ENCODE measurements at places on chromosomes 2 and 18.

- H3K27me3 ChIP-seq: no peaks in the 10 kb centered on the region
- peak; percentile 39 for DNase-seq
Observed at GRCh38 chr2:86223140-86223926, 24.1 kb downstream of the MRPL35 start.

GRCh38 chr18:27966881-27967280 lies 210.0 kb downstream of the CDH2 start:
- H3K4me1 ChIP-seq: no peaks in the 10 kb centered on the region
- no peaks in the 10 kb centered on the region for H3K36me3 ChIP-seq
- DNase-seq: no peak
- no peak overlapping the region for H3K27ac ChIP-seq
- no peaks in the 10 kb centered on the region for H3K27me3 ChIP-seq

GRCh38 chr18:74455386-74455785 lies 1.7 kb downstream of the DIPK1C start:
- peaks cover 23% of the 10 kb centered on the region for H3K4me1 ChIP-seq
- no peak for DNase-seq
- H3K36me3 ChIP-seq: no peaks in the 10 kb centered on the region
- no peak overlapping the region for H3K4me3 ChIP-seq

DNA sequence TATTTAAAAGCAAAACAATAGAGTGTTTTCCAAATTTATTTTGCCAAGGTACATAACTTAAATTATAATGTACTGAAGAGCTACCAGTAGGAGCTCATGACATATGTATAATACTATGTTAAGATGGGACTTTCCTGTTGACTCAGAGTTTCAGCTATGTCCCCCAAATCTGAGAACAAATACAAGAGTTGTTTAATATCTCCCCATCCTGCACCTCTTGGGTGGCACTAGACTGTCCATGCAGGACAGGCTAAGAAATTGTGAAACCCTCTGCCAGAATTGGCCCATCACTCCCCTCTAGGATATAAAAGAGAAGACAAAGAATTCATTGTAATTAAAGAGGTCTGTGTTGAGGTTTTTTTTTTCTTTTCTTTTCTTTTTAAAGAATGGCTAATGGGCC lies 21.7 kb upstream of the CTAGE1 start:
- no peaks in the 10 kb centered on the region for H3K27me3 ChIP-seq
- DNase-seq: no peak
- no peak overlapping the region for H3K4me3 ChIP-seq
- no peak overlapping the region for H3K27ac ChIP-seq

- H3K36me3 ChIP-seq: no peaks in the 10 kb centered on the region
- H3K27me3 ChIP-seq: no peaks in the 10 kb centered on the region
- no peak overlapping the region for H3K27ac ChIP-seq
- H3K4me3 ChIP-seq: no peak overlapping the region
- no peak for DNase-seq
Observed at GRCh38 chr2:149360106-149360505, 29.7 kb downstream of the LYPD6 start.

DNA sequence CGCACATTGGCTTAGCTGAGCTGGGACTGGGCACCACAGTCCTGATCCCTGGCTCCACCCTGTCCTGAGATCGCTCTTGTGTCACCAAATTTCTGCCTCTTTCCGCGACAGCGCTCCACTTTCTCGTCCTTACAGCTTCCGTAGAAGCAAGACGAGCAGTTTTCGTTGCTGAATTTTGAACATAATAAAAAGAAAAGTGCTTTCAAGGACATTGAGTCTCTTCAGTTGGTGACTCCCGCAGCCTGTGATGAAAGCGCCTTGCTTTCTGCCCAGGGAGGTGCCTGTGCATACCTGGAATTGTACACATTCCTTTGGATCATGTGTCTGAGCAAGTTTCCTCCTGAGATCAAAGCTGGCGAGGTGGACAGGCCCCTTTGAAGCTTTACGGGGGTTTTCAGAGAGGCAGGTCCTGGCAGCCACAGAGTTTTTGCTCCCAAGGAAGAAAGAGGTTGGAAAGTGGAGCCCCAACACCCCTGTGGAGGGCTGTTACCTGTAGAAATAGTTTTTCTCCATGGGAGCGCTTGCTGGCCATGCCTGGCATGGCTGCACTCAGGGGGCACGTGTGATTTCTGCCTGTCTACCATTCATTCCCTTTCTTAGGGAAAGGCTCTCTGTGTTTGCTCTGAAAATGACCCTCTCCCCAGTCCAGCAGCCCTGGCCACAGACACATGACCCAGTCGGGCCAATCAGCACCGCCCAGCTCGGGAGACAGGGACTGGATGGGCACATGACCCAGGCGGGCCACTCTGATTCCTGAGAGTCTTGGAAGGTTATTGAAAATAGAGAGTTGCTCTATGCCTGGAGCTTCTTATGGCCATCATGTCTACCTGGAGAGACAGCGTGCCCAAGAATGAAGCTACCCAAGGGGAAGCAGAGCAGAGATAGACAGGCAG lies 115.6 kb upstream of the OTOS start:
- no peak overlapping the region for H3K27ac ChIP-seq
- no peaks in the 10 kb centered on the region for H3K27me3 ChIP-seq
- H3K4me1 ChIP-seq: peaks cover 11% of the 10 kb centered on the region

DNA sequence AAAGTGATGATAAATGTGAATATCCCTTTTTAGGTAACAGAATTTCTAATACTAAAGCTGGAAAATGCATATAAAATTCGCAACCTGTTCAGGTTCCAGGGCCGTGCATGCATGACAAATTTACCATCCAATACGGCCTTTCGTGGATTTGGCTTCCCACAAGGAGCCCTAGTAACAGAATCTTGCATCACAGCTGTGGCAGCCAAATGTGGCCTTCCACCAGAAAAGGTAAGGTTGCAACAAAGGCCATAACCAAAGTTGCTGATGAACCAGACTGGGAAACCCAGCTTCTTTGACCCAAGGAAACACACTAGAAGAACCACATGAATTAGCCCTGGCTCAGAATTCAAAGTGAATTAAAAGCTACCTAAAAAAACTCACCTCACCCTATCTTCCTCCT lies 49.6 kb upstream of the BZW1 start:
- no peak for DNase-seq
- peaks cover 34% of the 10 kb centered on the region for H3K4me1 ChIP-seq
- no peaks in the 10 kb centered on the region for H3K36me3 ChIP-seq

GRCh38 chr2:225582355-225583116 lies 183.0 kb downstream of the NYAP2 start:
- H3K4me3 ChIP-seq: no peak overlapping the region
- no peak for DNase-seq
- no peaks in the 10 kb centered on the region for H3K4me1 ChIP-seq
- no peaks in the 10 kb centered on the region for H3K27me3 ChIP-seq

DNA sequence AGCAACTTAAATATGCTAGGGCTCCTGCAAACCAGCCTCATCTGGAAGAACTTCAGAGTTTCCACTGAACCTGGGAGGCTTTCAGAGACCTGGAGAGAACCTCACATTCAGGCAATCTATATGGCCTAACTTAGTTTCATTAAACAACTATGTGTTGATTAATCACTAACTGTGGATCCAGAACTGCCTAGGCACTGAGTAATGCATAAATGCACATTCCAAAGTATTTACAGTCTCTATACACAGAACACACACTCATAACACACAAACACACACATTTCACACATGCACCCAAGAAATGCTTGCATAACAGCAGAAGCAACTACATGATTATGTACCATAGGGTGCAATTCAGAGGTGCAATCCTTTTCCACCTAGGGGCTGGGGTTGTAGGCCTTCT lies 552.8 kb downstream of the BCL11A start:
- no peak overlapping the region for H3K27ac ChIP-seq
- no peak overlapping the region for H3K4me3 ChIP-seq
- no peaks in the 10 kb centered on the region for H3K4me1 ChIP-seq
- H3K27me3 ChIP-seq: no peaks in the 10 kb centered on the region

DNA sequence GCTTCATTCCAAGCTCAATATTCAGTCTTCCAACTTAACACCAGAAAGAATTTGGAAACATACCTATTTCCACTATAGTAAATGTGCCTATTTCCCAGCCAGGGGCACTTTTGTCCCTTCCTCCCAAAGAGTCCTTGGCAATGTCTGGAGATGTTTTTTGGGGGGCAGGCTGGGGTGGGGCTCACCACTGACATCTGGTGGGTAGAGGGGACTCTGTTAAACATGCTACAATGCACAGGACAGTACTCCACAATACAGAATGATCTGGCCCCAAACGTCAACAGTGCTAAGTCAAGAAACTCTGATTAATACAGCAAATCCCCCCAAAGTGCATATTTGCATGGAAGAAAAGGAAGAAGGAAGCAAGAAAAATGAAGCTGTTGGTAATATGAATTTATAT lies 61.7 kb downstream of the SMIM21 start:
- no peaks in the 10 kb centered on the region for H3K36me3 ChIP-seq
- no peaks in the 10 kb centered on the region for H3K27me3 ChIP-seq
- no peak overlapping the region for H3K4me3 ChIP-seq
- no peak overlapping the region for H3K27ac ChIP-seq
- no peak for DNase-seq

GRCh38 chr2:36502081-36502480 lies 95.9 kb downstream of the FEZ2 start:
- H3K27me3 ChIP-seq: no peaks in the 10 kb centered on the region
- H3K4me3 ChIP-seq: no peak overlapping the region
- H3K4me1 ChIP-seq: no peaks in the 10 kb centered on the region
- no peak for DNase-seq
- H3K36me3 ChIP-seq: peaks cover 34% of the 10 kb centered on the region
- no peak overlapping the region for H3K27ac ChIP-seq

GRCh38 chr2:53715568-53715967 lies 52.0 kb upstream of the CHAC2 start:
- H3K36me3 ChIP-seq: peaks cover 26% of the 10 kb centered on the region
- peaks cover 23% of the 10 kb centered on the region for H3K4me1 ChIP-seq
- no peak for DNase-seq
- no peak overlapping the region for H3K4me3 ChIP-seq
- no peaks in the 10 kb centered on the region for H3K27me3 ChIP-seq

DNA sequence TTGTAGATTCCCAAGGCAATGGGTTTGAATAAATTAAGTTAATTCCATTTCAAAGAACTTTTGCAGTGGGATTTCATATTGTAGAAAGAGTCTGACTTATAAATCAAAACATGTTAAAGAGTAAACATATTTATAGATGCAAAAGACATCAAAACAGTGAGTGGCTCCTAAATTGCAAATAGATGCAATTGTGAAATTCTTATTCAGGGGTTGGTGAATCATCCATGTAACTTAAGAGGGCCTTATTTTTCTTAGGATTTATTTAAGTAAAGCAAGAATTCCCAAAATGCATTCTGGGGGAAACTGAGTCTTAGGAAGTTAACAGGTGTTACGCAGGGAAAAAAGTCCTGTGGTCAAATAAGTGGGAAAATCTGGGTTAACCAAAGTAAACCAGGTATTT lies 11.3 kb downstream of the TANC1 start:
- DNase-seq: no peak
- no peaks in the 10 kb centered on the region for H3K36me3 ChIP-seq
- H3K4me1 ChIP-seq: peaks cover 5% of the 10 kb centered on the region
- H3K27me3 ChIP-seq: no peaks in the 10 kb centered on the region
- H3K4me3 ChIP-seq: no peak overlapping the region
- H3K27ac ChIP-seq: no peak overlapping the region

- no peaks in the 10 kb centered on the region for H3K36me3 ChIP-seq
- H3K4me3 ChIP-seq: no peak overlapping the region
- no peak for DNase-seq
- H3K27me3 ChIP-seq: no peaks in the 10 kb centered on the region
Observed at GRCh38 chr2:120978359-120979050, 242.8 kb downstream of the GLI2 start.

DNA sequence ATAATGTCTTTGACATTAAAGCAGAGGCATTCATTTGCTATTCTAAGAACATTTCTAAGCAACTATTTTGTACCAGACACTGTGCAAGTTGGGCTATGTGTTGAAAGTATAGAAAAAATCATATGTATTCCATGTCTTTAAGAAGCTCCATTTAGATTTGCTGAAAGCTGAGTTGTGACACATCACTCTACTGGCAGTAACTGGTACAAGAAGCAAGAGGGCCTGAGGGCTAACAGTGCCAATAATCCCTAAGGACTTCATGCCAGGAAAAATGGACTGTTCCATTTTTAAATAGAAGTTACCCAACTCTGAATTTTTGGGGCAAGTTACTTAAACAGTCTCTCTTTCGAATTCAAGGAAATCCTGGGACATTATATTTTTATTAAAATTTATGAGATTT lies 178.7 kb downstream of the SRBD1 start:
- H3K27ac ChIP-seq: no peak overlapping the region
- H3K36me3 ChIP-seq: no peaks in the 10 kb centered on the region
- no peaks in the 10 kb centered on the region for H3K4me1 ChIP-seq
- no peaks in the 10 kb centered on the region for H3K27me3 ChIP-seq
- no peak for DNase-seq
- no peak overlapping the region for H3K4me3 ChIP-seq

DNA sequence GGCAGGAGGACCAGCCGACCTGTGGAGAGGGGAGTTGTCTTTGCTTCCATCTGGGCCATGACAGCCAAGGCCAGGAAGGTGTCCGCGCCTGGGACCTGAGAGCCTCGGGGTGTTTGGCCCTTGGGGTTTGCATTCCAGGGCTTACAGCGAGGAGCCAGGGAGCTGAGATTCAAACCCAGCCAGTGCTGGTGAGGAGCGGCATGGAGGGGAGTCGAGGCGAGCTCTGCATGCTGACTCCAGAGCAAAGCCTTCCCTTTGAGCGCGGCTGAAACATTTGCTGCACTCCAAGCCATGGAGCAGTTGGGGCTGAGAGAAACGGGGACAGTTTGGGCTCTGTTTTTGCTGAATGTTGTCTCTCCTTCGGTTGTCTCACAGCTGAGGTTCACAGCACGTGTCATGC lies 77.4 kb downstream of the TWIST2 start:
- H3K4me3 ChIP-seq: no peak overlapping the region
- no peak overlapping the region for H3K27ac ChIP-seq
- no peaks in the 10 kb centered on the region for H3K36me3 ChIP-seq
- peaks cover 3% of the 10 kb centered on the region for H3K4me1 ChIP-seq

DNA sequence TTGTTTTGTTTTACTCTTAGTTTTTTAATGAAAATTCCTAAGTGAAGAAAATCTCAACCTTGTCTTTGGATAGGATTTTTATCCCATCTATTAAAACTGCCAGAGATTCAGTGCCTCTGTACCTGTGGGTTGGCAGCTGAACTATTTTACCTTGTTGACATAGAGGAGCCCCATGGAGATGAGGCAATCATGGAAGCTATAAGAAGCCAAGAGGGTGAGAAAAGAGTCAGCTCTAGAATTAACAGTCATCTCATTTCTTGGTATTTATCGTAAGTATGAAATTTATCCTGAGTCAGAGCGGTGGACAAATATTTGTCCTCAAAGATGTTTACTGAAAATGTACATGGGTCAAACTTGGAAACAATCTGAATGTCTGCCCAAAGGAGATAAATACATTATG lies 35.8 kb upstream of the PGAP1 start:
- no peaks in the 10 kb centered on the region for H3K27me3 ChIP-seq
- no peak overlapping the region for H3K27ac ChIP-seq
- peaks cover 29% of the 10 kb centered on the region for H3K4me1 ChIP-seq

DNA sequence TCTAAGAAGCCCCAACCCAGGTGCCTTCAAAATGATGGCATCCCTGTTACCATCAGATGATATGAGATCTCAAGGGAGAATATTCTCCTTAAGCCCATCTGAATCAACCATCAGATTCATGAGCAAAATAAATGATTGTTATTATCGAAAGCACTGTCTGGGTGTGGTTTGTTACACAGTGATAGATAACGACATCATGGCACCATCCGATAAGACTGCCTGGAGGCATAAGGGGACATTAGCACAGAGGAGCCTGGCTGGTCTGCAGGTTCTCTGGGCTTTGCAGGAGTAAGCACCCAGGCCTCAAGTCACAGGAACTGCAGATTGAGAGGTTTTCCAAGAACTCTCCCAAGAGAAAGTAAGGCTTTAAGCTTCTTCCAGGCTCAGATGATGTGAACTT lies 15.6 kb downstream of the BMP10 start:
- peaks cover 18% of the 10 kb centered on the region for H3K4me1 ChIP-seq
- no peak overlapping the region for H3K27ac ChIP-seq
- DNase-seq: no peak
- no peaks in the 10 kb centered on the region for H3K27me3 ChIP-seq
